ENCODE measurements at places on chromosomes 16 and 17. TPM values are rescaled to one million over a fixed set of nuclear protein-coding genes. Genes with fewer than 3 reads are reported as not detected.

The MNT gene
- total RNA-seq: 19.3 TPM

The SHISA6 gene
- not detected for total RNA-seq

The CD300LB gene
- not detected for total RNA-seq

The SLC9A5 gene
- 5.5 TPM for total RNA-seq

The ITGA2B gene
- total RNA-seq: 1.7 TPM

The ZNF267 gene
- 61.9 TPM for total RNA-seq

The TGFB1I1 gene
- total RNA-seq: 1.1 TPM

The YBX2 gene
- 0.67 TPM for total RNA-seq

The CDC6 gene
- total RNA-seq: 171 TPM

The ZNF785 gene
- 9.2 TPM for total RNA-seq

The PIPOX gene
- total RNA-seq: 2.1 TPM

The CPD gene
- 36.3 TPM for total RNA-seq

The TNP2 gene
- total RNA-seq: not detected

The MSLN gene
- not detected for total RNA-seq

The MARCHF10 gene
- total RNA-seq: not detected

Data from activated CD4-positive, alpha-beta T cell treated with anti-CD3 and anti-CD28 coated beads for 36 hours (primary cell).